ENCODE measurements at places on chromosomes 4 and X.

DNA sequence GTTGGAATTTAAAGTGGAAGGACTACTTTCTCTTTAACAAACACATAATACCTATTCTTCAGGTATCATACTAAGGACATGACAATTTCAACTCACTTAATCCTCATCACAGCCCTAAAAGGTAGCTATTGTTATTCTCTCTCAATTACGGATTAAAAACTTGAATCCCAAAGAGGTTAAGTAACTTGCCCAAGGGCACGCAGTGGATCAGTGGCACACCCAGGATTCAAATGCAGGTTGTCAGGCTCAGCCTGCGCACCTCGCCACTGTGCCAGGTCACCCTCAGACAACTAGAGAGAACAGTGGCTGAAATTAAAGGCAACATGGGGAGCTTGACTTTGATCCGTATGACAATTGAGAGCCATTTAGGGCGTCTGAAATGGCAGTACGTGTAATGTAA lies 67.6 kb downstream of the MFAP3L start:
- DNase-seq, result no peak

- DNase-seq, result no peak
These were observed 1965.8 kb downstream of the C4orf33 start for GRCh38 chr4:131061734-131062133.

GRCh38 chr4:79341893-79342653 lies 16.2 kb upstream of the NAA11 start:
- DNase-seq, result no peak

- no peak for DNase-seq
These were observed 43.9 kb downstream of the RAB40A start for GRCh38 chrX:103475381-103475780.

DNA sequence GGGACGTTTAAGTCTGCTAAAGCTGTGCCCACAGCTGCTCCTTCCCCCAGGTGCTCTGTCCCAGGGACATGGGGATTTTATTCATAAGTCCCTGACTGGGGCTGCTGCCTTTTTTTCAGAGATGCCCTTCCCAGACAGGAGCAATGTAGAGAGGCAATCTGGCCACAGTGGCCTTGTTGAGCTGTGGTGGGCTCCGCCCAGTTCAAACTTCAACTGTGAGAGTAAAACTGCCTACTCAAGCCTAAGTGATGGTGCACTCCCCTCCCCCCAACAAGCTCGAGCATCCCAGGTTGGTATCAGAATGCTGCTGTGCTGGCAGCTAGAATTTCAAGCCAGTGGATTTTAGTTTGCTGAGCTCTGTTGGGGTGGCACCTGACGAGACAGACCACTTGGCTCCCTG lies 1371.4 kb downstream of the ADGRL3 start:
- DNase-seq, result no peak

Data from activated naive CD4-positive, alpha-beta T cell treated with anti-CD3 and anti-CD28 coated beads for 36 hours (primary cell).